ENCODE measurements at places on chromosomes 2 and 18.

DNA sequence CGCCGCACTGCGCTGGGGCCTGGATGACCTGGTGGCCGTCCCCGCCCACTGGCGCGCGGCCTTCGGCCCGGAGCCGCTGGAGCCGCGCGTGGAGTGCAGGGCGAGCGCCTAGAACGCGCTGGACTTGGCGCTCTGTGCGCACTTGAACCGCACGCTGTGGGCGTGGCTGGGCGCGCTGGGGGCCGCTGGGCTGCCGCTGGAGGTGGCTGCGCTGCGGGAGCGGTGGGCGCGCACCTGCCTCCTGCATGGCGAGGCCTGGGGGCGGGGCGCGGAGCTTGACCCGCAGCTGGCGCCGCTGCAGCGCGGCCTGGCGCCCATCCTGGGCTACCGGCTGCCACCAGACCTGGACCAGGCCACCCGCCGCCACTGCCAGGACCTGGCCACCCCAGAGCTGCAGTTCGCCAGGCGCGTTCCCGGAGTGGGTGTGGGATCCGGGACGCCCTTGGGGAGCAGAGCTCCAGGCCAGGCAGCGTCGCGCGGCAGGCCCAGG, 9.9 kb downstream of the AQP12B start:
- no peak for DNase-seq

DNA sequence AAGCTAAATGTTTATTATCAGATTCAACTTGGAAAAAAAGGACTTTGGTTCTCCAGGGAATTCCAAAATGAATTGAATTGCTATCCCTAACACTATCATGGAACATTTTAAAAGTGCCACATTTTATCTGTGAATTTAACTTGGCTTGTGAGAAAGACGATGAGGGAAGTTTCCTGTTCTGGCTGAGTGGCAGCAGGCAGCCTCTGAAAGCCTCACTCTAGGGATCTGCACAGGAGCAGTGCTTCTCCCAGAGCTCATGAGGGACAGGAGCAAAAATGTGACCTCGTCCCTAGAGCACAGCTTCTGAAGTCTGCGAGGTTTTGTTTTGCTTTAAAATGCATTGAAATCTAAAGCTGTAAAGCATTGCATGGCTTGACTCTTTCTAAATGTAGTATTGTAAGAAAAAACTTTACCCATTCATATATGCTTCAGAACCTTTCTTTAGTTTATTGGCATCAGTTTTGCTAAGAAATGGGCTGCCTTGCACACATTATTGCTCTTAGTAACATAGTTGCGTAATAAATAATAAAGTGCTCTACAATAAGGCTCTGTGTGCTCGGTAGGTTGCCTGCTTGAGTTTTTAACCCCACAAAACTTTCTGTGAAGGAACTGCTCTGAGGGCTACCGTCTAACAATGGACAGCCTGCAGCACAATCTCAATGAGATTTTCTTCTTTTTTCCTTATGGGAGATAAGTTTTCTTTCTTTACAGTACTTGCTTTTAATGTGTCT, 136.2 kb upstream of the CDCA7 start:
- no peak for DNase-seq

- no peak for DNase-seq
These were observed 243.6 kb downstream of the HDAC4 start for GRCh38 chr2:239157269-239157668.

DNA sequence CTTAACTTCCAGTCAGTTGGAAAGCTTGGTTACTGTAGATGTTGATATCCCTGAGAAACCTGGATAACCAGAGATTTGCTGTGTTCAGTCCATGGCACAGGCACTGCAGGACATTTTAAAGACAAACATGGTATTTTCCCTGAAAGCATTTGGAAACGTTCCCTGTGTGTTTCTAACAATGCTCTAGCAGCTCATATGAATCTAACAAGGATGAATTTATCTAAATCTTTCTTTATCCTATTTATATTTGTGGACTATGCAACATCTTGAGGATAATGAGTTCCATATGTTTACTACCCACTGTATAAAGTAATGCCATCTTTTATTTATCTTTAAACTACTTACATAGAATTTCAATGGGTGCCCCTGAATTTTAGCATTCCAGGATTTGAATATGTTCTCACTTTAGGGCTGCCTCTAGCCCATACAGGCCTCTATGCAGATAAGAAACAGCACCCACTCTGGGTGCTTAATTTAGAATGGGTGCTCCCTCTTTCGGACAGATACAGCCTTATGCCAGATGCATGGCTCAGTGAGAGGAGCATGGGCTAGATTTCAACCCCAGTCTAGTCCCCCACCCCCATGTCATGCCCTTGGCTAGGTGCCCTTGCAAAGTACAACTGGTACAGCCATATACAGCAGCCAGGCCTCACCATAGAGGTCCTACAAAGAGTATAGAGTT, 50.6 kb upstream of the NEMP2 start:
- DNase-seq, result no peak

- no peak for DNase-seq
These were observed 240.8 kb downstream of the BCL11A start for GRCh38 chr2:60312618-60313017.

DNA sequence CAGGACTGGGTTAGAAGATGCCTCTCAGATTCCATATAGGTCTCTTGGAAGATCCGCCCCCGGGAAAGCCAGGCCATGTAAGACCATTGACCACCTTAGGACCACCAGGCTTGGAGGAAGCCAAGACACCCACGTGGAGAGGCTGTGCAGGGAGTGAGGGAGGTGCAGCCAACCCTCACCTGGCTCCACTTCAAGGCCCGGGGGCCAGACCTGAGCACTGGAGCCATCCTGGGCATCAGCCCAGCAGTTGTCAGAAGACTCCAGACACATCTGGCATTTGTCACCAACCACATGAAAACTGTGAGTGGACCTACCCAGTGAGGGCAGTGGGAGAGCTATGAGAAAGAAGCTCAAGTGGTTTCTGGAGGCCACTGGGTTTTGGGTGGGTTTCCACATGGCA, 214.4 kb downstream of the MYT1L start:
- no peak for DNase-seq

- no peak for DNase-seq
These were observed 175.8 kb downstream of the IRS1 start for GRCh38 chr2:226623587-226624368.

GRCh38 chr18:75168619-75169018, 40.3 kb downstream of the PTGR3 start:
- DNase-seq, result no peak

DNA sequence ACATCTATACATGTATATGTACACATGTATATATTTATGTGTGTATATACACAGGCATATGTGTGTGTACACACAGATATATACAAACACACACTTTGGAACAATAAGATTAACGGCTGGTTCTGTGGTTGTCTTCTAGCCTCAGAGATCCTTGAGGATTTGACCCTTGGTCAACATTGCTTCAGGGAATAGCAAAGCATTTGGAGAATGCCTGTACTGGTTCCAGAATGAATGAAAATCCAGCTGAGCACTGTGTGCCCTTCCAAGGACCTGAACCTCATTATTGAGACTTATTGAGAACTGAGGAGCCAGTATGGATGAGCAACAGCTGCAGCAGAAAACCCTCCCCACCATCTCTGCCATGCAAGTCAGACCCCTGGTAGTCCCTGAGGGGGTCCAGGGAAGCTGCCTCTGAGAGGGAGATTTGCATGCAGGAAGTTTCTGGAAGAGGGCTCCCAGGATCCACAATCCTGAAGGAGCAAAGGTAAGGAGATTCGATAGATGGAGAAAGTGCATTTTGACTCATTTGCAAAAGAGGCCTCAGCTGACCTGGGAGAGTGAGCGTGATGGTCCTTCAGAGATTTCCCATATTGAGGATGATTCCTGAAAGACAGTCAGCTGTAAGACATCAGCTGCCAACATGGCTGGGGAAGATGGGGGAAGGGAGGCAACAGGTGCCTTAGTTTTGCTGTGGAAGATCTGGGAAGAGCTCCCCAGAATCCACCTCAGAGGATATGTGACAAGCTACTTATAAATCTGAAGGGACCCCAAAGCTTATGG, 166.6 kb upstream of the NCKAP5 start:
- DNase-seq, result no peak

DNA sequence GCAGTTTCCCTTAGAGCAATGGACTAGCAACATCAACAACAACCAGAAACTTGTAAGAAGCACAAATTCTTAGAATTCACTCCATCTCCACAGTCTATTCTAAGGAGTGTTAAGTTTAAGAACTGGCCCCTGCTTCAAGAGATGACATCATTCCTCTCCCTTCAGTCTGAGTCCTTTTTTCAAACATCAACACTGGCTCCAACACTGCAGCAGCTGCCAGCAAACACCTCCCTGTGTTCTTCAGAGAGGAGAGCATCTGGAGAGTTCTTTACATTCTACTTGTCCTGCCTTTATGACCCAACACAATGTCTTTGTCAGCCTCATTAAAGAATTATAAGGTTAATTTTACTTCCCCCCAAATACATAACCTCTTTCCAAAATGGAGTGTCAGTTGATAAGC, 122.3 kb downstream of the HNMT start:
- DNase-seq, result peak; percentile 28

GRCh38 chr2:240522406-240522805, 35.4 kb downstream of the ANKMY1 start:
- no peak for DNase-seq

DNA sequence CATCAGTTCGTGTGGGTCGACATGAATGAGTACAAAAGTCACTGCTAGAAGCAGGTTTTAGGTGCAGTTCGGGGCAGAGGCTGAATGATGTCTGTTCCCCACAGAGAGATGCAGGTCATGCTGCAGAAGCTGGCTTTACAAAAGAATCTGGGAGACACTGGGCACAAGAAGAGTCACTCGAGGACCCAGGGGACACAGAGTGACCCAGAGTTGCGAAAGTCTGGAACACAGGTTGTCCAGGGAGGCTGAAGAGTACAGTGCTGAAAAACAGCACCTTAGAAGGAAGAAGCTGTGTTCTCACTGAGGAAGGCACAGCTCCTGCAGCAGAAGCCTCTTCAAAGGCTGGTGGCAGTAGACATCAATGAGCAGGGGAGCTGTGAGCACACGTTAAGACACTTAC, 14.8 kb downstream of the CACNB4 start:
- no peak for DNase-seq

- DNase-seq, result peak; percentile 30
These were observed 63.0 kb upstream of the STPG4 start for GRCh38 chr2:47218066-47218581.

DNA sequence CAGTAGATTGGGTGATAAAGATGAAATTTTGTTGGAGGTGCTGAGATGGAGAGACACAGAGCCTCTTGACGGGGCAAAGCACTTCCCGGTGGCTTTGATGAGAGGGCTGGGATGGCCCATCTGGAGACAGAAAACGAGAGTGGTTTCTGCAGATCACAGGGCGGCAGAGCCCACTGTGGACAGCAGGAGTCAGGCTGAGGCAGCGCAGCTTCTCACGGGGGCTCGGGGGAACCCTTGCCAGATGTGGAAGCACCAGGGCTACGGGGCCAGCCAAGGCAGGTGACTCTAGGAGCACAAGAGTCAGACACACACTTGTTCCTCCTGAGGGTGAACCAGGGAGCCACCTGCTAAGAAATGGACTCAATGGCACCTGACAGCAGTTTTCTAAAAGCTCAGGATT, 78.5 kb downstream of the TPO start:
- no peak for DNase-seq

- no peak for DNase-seq
These were observed 1.9 kb upstream of the IL1R2 start for GRCh38 chr2:101989740-101990460.

GRCh38 chr2:132252191-132252893, 90.6 kb upstream of the ANKRD30BL start:
- no peak for DNase-seq

GRCh38 chr2:215602997-215603396, 167.1 kb upstream of the FN1 start:
- DNase-seq, result no peak

DNA sequence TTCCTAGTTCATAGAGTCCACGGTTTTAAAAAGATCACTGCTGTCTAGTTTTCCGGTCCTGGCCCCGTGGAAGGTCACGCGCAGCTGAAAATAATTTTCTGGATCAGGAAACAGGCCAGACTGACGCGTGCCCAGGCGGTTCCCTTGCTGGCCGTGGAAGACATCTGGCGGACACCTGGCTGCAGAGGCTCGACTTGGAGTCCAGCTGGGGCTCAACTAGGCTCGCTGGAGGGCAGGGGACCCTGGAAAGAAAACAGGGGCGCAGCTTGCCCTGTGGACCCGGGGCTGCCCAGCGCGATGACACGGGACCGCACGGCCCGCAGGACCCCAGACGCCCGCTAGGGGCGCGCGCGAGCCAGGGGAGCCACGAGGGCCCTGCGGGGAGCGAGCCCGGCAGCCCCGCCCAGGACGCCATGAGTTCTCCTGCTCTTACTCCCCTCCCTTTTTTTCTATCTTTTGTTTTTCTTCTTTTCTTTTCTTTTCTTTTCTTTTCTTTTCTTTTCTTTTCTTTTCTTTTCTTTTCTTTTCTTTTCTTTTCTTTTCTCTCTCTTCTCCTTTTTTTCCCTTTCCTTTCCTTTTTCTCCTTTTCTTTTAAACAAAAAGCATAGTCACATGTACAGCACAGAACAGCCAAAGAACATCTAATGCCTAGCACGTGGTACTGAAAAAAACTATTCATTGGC, 43.2 kb upstream of the UBE2F start:
- no peak for DNase-seq

GRCh38 chr2:221780281-221780688, 208.2 kb upstream of the EPHA4 start:
- no peak for DNase-seq

- no peak for DNase-seq
These were observed 353.0 kb downstream of the MYCN start for GRCh38 chr2:16293398-16293797.

DNA sequence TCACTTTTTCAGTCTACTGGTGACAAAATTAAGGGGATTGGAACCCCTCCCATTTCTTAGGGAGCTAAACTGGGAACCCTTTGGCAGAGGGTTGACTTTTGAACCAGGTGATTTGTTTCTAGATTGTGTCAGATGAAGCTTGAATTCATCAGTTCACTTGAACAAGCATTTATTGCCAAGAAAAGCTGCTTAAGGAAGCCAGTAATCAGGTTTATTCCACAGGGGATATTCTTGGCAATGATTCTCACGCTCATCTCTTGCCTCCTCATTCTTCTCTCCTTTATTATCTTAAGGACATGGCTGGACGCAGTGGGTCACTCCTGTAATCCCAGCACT, 101.0 kb downstream of the ALPK2 start:
- DNase-seq, result no peak

GRCh38 chr2:11309706-11310105, 34.7 kb downstream of the ROCK2 start:
- no peak for DNase-seq

DNA sequence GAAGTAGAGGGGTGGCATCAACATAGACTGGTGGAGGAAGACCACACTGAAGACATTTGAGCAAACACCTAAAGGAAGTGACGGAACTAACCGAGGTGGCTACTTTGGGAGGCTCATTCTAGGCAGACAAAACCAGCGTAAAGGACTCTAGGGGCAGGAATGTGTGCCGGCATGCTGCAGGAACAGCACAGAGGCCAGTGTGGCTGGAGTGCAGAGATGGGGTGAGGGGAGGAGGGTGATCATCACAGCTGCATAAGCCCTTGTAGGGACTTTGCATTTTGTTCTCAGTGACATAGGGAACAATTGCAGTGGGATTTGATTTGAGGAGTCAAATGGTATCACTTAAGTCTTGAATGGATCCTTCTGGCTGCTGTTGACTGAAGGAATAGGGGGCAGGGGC, 253.5 kb downstream of the NCKAP5 start:
- DNase-seq, result no peak

GRCh38 chr2:94993176-94994062, 32.1 kb upstream of the MAL start:
- DNase-seq, result no peak
